ENCODE measurements at places on chromosomes 2 and 18.

- no peak for DNase-seq
Observed at GRCh38 chr18:50928551-50928950, 39.3 kb upstream of the ELAC1 start.

- DNase-seq, result no peak
Observed at GRCh38 chr2:15588329-15588919, 3.2 kb upstream of the DDX1 start.

DNA sequence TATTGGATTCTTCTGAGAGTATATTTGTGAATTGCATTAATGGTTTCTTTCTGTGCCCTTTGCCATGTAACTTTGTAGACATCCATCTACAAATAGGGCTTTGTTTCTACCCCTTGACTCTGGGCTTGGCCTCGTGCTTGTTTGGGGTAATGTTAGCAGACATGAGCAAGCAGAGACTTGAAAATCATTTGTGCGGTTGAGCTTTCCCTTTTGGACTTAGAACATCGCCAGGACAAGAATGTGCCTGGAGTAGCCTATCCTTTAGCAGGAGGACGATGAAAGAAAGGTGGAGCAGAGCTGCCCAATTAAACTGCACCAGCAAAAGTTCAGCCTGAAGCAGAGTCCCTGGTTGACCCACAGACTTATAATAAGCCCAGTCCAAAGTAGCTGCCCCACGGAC, 785.9 kb downstream of the EPHA4 start:
- no peak for DNase-seq

GRCh38 chr18:29154758-29155725, 978.1 kb upstream of the CDH2 start:
- DNase-seq, result no peak

GRCh38 chr2:232973796-232974195, 39.3 kb downstream of the NGEF start:
- no peak for DNase-seq

DNA sequence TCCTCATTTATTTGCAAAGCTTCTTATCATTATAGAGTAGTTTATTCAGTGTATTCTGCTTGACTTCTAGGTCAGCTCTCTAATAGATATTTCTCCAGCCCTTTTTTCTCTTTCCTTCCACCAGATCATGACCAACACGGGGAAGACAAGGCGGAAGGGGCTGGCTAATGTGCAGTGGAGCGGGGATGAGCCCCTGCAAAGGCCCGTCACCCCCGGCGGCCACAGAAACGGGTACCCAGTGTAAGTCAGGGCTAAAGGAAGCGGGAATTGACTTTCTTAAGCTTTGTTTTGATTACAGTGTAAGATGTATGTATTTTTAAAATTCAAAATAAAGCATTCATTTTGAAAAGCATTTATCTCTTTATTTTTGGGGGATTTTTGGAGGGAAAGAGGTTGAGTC, 50.7 kb upstream of the B3GNT7 start:
- no peak for DNase-seq

DNA sequence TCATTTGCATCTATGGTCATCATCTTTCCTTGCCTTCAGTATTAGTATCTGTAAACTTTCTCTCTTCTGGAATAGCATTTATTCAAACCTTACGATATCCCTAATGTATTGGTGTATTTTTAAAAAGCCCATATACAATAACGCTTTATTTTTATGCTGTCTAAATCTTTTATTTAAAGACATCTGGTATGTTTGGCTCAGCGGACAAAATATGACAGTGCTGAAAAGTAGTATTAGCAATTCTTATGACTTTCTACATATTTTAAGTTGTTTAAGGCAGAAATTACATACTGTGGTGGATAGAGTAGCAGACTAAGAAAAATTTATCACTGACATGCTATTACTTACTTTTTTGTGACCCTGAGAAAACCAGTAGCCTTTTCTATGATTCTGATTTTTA, 41.8 kb upstream of the SLC4A10 start:
- no peak for DNase-seq

DNA sequence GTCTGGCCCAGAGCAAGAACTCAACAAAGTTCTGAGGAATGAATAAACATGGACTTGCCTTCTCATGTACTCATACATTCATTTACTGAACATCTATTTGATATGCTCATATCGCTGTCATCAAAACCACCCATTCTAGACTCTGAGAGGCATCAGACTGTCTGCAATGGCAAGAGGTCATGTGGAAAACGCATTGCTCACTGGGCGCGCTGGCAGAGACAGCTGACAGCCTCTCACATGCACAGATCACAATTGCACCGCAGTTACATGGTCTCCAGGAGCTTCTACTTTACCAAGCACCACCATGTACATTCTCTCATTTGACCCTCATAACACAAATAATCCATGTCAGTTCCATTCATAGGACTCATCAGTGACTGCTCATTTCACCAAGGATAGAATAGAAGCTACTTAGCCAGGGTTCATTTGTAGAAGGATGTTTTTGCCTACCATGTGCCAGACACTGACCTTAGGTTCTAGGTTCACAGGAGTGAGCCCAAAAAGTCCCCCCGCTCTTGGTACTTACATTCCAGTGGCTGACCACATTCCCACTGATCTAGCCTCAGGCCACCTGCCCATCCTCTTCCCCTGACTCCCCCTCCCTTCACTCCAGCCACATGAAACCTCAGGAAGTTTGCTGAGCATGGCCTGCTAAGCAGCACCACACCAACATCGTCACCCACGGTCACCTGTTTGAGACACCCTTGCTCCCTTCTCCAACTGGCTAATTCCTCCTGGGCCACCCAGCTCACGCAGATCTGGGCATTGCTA, 6.1 kb downstream of the FAM124B start:
- DNase-seq, result no peak

DNA sequence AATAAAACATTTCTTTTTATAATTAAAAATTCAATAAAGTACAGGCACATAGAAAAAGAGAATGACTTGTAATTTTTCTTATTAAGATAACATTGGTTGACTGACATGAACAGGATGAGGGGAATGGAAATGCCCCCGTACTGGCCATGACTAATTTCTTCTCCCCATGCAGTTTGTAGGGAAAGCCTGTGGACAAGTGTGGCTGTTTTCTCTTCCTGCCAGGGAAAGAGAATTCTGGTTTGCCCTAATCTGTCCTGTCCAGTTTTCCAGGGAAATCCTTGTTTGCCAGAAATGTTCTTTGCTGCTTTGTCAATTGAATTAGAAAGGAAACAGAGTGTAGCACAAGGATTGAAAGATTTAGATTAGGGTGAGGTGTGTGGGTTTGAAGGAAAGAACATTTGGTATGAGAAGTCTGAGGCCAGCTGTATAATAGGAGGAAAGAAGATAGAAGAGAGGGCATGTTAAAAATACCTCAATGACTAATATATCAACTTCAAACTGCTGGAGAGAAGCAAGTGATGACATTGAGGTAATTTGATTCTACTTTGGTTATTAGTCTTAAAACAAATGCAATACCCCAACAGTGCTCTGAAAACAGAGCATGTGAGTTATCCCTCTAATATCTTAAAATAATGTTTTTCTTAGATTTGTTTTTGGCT, 593.9 kb upstream of the ZNF804A start:
- no peak for DNase-seq

DNA sequence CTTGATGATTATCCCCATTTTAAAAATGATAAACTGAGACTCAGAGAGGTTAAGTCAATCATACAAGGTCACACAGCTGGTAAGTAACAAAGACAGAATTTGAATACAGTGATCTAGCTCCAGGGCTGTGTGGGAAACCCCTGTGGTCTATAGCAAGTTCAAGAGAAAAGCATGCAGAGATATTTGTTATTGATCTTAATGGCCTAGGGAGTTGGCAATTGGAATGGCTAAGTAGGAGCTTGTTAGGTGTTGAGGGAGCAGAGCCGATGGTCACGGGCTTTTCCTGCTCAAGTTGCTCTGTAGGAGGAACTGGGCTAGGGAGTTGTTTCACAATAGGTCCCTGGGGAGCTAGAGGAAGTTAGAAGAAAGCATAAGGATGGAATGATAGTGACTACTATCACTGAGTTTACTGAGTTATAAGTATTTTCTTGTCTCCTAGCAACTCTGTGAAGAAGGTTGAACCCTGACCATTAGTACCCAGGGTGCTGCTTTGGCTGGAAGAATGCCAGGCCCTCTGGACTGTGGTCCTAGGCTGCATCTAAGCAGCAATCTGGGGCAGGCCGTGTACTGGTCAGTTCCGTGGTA, 30.0 kb downstream of the RNF125 start:
- DNase-seq, result no peak

- DNase-seq, result no peak
Observed at GRCh38 chr18:79392226-79392625, 3.5 kb upstream of the NFATC1 start.

- peak; percentile 79 for DNase-seq
Observed at GRCh38 chr2:84495539-84496146, 20.7 kb upstream of the DNAH6 start.

DNA sequence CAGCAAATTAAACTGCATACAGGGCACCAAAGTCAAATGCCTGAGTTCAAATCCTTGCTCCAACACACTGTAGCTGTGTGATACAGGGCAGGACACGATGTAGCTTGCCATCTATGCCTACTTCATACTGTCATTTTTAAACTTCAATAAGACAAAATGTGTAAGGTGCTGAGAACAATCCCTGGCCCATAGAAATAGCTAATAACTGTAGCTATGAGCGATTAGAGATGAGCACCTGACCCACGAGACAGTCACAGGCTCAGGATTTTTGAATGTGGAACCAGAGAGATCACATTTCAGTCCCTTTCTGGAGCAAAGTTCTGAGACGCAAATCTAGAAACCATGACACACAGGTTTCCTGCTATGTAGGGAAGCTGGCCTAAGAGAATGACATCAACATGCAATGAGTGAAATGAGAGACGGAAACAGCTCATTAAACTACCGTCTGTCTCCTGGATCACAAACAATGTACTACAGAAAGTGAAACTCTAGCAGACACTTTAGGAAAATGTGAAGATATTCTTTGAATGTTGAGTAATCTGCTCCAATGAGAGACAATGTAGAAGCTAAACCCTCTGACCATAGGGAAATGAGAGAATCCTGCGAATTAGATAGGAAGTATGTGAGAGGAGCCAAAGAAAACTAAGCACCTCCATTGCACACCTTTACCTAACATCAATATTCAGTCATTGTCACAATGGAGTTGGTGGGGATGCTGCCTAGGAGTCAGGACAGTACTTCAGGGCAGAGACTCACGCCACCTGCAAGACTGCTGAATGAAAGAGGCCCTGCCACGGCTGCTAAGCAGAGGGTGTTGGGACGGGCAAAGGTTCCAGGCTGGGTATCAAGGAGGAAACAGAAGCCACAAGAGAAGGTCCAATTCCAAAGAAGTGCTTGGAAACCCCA, 25.5 kb downstream of the B4GALT6 start:
- DNase-seq, result peak; percentile 10

GRCh38 chr2:45282646-45283045, 273.4 kb upstream of the SIX2 start:
- no peak for DNase-seq

- no peak for DNase-seq
Observed at GRCh38 chr2:238344035-238344434, 23.7 kb downstream of the TRAF3IP1 start.

GRCh38 chr2:232776435-232776834, at the start of gene KCNJ13:
Gene KCNJ13, minus strand, starts transcription at chr2:232776565. Its CDS starts 5,203 bp downstream, at chr2:232771362.
- DNase-seq, result no peak

DNA sequence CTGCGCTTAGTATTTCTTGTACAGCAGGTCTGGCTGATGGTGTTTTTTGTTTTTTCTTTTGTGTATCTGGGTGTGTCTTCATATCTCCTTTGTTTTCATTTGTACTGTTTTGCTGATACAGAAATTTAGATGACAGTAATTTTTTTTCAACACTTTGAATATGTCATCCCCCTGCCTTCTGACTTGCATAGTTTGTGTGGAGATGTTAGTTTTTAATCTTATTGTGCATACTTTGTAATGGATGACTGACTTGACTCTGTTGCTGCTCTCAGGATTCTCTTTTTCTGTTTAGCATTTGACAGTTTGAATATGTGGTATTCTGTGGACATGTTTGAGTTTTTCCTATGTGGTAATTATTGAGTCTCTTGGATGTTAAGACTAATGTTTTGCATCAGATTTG, 161.3 kb downstream of the ZNF407 start:
- no peak for DNase-seq

GRCh38 chr2:210250622-210251021, 25.4 kb upstream of the ACADL start:
- DNase-seq, result no peak

- DNase-seq, result no peak
Observed at GRCh38 chr2:70144443-70145143, 46.2 kb downstream of the C2orf42 start.

- no peak for DNase-seq
Observed at GRCh38 chr2:164976301-164976700, 21.0 kb upstream of the SLC38A11 start.

DNA sequence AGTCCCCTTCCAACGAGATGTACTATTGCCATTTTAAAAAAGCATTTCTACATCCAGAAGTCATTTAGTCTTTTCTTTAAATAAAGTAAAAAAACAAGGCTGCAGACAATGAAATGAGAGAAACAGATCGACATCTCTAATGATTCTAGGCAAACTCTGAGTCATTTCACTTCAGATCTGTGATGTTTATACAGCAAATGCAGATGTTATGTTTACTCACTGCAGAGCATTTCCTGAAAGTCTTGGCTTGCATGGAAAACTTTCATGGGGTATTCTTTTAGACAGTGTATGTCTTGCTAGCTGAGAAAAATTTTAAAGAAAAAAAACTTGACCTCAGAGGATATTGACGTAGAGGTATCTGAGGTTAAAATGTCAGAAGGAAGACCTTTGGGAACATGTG, 797.4 kb downstream of the CNTNAP5 start:
- DNase-seq, result no peak

- no peak for DNase-seq
Observed at GRCh38 chr18:58668897-58669296, 2.4 kb upstream of the MALT1 start.

- no peak for DNase-seq
Observed at GRCh38 chr2:176193048-176193447, 4.6 kb downstream of the HOXD1 start.

DNA sequence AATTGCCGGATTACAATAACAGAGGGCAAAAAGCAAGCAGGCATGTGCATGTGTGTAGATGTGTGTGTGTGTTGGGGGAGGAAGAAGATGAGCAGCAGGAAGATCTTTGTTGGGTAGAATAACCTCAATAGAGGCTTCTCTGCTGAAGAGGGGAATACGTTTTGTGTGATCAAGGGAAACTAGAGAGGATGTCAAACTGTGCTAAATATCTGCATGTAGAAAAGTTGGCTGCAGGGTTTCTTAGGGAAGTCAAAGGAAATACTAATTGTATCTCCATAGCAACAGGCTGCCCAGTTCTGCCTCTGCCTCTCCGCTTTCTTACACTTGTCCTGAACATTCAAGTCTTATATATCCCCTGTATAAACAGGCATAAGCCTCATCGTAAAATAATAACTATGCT, 190.1 kb upstream of the RND3 start:
- DNase-seq, result no peak

- DNase-seq, result no peak
Observed at GRCh38 chr2:200613692-200614091, 27.9 kb downstream of the AOX1 start.

DNA sequence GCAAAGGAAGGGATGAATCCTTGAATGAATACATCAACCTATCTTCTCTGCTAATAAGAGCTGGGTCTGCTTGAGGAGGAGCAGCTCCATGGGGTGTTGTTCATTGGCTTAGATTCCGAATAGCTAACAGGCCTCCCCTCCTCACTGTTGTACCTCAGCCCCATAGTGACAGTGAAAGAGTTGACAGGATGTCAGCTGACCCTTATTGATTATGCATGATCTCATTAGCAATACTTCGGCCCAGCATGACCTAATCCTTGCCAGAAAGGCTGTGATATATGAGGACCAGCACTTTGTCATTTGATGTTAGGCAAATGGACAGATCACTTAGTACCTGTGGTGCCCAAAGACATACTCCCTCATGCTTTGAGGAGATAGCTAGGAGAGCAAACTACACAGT, 1333.7 kb upstream of the CELF4 start:
- no peak for DNase-seq
